ENCODE measurements at places on chromosomes 12 and 14.

DNA sequence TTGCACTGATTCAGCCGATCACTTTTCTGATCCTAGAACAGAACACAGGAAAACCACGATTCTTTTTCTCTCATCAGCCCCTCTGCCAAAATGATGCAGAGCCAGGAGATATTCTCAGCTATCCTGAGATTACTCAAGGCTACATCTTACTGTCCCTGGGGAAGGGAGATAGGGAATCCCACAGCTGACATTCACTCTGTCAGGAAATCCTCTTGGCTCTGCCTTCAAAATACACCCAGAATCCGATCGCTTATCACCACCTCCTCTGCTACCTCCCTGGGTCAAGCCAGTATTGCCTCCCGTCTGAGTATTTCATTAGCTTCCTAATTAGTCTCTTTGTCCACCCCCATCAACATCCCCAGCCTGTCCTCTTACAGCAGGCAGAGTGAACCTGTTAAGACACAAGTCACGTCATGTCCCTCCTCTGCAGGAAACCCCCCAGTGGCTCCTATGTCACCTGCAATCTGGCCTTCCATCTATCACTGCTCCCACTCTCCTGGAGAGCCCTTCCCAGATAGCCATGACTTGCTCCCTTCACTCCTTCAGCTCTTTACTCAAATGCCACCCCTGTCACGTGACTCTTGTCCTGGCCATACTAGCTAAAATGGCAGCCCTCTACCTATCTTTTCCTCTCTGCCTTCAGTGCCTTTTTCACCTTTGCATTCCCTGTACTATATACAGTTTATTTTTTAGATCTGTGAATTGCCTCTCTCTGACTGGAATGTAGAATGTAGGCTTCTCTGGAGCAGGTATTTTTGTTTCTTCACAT, 70.3 kb downstream of the GALNT4 start:
- DNase-seq = no peak

GRCh38 chr14:71454513-71455332, 477.5 kb upstream of the RGS6 start:
- DNase-seq = no peak

DNA sequence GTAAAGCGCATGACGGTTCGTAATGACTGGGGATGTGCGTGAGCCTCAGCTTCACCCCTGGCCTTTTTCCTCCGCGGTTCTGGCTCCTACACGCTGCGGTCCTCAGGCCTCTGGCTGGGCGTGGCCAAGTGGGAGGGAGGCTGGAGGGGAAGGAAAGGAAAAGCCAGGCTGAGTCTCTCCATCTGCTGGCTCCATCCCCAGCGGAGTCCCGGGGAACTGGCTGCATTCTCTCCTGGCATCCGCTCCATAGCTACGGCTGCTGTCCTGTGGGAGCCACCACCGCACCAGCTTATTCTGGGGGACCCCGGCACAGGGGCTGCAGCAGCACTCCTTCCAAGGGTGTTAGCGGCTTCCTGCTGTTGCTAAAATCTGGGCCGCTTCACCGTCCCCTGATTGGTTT, 68.2 kb upstream of the SLC24A4 start:
- no peak for DNase-seq

GRCh38 chr14:73237786-73238423, 599 bp downstream of the PAPLN start:
- no peak for DNase-seq

DNA sequence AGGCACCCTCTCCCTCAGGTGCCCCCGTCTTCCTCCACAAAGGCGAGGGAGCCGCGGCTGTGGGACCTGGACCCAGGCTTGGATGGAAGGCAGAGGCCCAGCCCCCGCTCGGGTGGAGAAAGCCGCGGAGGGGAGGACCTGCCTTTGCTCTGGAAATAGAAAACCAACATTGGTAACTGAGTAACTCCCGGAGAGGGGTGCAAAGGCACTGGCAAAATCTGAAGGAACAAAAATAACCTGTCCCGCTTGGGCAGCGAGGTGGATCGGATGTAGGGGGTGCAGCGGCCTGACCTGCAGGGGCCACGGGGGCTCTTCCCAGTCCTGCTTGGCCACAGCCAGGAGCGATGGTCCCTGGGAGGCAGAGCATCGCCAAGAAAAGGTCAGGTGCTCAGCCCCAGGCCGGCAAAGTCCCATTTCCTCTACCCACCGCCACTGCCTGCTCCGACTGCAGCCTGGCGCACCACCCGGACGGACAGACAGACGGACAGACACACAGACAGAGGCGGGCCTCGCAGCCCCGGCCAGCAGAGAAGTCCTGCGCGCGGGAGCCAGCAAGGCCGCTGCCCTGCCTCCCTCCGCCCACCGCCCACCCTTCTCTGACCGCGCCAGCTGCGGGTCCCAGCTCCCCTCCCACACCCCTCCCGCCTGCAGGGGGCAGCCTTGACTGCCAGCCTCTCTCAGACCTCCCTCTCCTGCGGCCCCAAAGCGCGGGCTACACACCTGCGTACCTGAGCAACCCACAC, 21.4 kb upstream of the TMEM106C start:
- no peak for DNase-seq

- no peak for DNase-seq
Observed at GRCh38 chr14:67859169-67859749, 39.7 kb downstream of the RAD51B start.

DNA sequence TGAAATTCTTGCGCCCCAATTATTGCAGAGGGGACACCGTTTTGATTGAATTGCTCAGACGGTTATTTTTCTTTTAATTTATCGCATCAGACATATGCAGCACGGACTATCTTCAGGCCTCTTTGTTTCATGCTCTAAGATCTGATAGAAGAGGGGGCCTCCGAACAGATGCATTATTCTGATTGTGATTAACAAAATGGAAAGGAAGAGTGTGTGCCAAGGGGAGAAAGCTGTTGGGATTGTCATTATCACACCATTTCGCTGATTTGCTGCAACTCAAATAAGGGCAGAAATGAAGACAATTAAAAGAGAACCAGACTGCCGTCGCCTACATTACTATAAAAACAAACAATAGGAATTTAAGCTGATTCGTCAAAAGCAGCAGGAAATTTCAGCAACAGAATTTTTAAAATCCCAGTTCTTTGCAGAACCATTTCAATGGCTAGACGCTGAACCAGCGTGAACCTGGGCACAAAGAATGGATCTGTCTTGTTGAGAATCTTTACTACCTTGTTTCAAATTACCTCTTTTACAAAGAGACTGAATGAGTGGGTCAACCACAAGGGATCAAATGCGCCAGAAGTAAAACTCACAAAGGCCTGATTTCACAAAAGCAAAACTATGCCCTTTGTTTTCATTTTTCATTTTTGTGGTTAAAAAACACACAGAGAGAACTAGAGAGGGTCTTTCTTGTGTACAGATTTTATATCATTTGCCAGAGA, 30.6 kb downstream of the TMEM132D start:
- DNase-seq = no peak

- DNase-seq = no peak
Observed at GRCh38 chr14:67821121-67821520, 1.5 kb downstream of the RAD51B start.

DNA sequence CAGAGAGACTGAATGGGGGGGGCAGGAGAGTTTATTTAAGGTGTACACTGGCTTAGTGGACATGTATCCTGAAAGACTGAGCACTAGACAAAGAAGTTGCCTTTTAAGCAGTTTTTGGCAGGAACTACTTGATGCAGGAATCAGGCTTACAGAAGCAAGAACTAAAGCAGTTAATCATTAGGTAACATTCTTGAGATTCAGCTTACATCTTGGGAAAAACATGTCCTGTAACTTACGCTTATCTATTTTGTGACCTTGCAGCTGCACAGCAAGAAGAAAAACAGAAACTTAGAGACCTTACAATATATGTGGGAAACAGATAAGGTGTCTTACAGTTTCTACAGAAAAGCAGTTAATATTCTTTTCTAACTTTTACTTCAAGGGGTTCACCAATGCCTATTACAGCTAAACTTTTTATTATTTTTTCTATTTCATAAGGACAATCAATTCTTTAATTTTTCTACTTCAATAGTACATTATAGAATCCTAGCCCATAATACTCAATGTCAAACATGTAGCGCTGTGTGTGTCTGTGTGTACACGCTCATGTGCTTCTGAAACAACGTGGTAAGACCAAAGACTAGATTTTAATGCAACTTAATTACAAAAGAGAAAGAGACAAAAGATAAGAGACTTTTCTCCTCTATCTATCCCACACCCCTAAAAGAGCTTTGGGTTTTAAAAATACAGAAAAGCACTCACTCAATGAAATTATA, 276.9 kb downstream of the PRKD1 start:
- no peak for DNase-seq

DNA sequence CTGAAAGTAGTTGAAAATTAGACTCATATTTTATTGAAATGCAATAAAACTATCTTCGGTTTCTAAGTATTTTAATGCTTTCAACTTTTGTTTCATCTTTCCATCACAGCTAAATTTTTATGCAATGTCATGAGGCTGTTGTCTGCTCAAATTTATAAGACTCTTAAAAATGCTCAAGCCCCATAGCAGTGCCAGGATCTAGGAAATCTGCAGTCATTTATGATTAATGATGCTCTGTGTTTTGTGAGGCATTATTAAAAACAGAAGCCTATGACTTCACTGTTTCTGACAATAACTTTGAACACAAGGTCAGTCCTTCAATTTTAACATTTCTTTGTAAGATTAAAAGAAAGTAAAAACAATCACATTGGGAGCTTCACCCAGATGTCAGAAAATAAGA, 112.5 kb downstream of the ALX1 start:
- no peak for DNase-seq

- DNase-seq = no peak
Observed at GRCh38 chr14:99179506-99179905, 92.5 kb downstream of the BCL11B start.

GRCh38 chr14:64801800-64802199, 77.9 kb downstream of the SPTB start:
- DNase-seq = no peak

GRCh38 chr14:72808564-72808963, 85.3 kb downstream of the DPF3 start:
- no peak for DNase-seq

DNA sequence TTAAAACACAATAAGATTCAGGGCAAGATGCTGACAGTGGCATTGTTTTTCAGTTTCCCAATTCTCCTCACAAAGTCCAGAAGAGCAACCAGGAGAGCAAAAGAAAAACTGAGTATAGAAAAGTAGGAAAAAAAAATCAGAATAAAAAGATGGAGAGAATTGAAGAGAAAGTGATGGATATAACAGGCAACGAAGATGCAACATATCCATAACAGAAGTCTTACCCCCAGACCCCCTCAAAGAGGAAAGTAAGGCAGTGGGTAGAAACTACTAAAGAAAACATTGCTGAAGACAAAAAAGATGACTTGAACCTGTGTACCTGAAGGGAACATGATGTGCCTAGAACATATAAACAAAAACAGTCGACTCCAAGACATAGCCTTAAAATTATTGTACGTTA, 10.6 kb downstream of the TCL1A start:
- no peak for DNase-seq

GRCh38 chr12:8080120-8080519, 2.0 kb upstream of the NECAP1 start:
- no peak for DNase-seq

- no peak for DNase-seq
Observed at GRCh38 chr12:57215668-57216013, 953 bp upstream of the NXPH4 start.

DNA sequence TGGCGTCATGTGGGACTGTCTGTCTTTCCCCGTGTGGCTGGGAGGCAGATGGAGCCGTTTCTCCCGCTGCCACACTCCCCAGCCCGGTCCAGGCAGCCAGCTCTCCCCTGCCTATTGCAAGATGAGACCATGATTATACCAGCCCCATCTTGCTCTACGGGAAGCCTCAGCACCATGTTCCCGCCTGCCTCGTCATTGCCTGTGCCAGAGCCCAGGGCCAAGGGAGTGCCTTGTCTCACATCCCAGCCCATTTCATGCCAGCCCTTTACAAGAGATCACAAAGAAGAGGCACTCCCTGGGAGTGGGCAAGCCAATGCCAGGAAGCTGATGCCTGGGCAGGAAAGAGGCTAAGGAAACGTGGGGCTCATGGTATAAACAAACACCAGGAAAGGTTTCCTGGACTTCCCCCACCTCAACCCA, 23.9 kb downstream of the GPR68 start:
- DNase-seq = no peak

DNA sequence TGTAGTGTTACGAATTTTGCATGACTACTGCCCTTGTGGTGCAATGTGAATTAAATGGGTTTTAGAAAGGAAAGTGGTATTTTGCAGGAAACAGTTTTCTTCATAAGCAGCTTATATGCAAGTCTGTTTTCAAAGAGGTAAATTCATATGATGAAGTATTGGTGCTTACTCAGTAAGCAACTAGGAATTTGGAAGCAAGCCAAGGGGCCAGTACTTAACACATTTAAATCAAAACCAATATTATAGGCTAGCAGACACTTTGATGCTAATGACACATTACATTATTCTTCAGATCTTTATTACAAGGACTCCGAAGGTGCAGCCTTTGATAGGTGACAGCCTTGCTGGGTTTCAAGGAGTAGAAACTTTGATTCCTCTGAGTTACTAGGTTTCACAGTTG, 23.1 kb downstream of the MGAT4C start:
- DNase-seq = no peak

DNA sequence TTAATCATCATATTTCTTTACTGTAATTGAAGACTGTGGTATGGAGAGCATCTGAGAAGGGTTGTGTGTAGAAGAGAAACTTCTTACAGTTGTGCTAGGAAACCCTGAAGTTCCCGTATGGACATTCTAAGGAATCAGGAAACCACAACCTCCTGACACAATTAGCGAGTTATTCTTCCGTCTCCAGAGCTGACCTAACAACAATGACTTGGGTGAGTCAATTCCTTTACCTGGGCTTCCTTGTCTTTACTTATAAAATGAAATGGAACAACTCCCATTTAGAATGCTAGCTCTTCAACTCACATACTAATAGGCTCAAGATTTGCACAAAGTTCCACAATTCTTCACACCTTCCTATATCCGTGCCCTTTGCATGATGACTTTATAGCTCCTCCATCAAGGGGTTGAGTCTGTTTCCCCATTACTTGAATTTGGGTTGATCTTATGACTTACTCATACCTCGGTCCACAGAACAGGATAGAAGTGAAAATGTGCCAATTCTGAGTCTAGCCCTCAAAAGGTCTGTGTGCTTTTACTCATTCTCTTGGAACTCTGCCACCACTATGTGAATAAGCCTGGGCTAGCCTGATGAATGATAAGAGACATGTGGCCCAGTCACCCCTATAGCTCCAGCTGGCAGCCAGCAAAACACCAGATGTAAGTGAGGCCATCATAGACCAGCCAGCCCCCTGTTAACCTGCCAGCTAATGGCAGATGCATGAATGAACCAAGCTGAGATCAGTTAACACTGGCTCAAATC, 459.4 kb downstream of the ETNK1 start:
- peak; percentile 2 for DNase-seq

DNA sequence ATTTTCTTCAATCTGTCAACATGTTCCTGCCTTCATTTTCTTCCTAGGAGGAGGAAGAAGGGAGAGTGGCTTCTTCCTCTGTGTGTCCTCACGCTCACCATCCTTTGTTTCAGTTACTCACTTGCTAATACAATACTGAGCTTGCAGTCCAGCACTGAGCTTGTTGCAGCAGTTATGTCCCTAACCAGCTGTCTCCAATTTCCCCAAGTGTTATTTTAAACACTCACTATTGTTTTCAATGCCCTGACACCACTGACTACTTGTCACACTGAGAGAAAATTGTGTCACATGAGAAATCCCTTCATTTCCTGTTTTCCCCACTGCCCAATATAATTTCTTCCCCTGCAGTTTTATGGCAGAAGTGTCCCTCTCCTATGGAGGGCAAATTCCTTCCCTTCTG, 53.4 kb downstream of the HSD17B6 start:
- no peak for DNase-seq

GRCh38 chr14:29721586-29721985, 206.1 kb downstream of the PRKD1 start:
- no peak for DNase-seq

Data from HFF-Myc (cell line).